ENCODE measurements at places on chromosomes 5 and 9. TPM values are rescaled to one million over a fixed set of nuclear protein-coding genes. Genes with fewer than 3 reads are reported as not detected.

The RASGRF2 gene
- total RNA-seq, result 10.6 TPM

The PLAC8L1 gene
- total RNA-seq, result not detected

The BSPRY gene
- 22.4 TPM for total RNA-seq

The FAM200C gene
- 4.3 TPM for total RNA-seq

- DNase-seq, result no peak
Measured at GRCh38 chr9:115411516-115411915, 293.6 kb upstream of the TNC start.

DNA sequence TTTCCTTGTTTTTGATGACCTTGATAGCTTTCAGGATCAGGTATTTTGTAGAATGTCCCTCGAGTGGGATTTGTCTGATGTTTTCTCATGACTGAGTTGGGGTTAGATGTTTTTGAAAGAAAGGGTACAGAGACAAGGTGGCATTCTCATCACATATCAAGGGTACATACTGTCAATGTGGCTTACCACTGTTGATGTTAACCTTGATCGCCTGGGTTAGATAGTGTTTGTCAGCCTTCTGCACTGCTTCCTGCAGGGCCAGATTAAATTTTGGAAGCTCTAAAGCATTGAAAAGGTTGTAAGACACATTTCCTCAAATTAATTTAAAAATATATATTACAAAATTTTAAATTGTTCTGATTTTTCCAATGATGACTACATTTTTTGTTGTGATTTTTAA, 287.4 kb upstream of the ACTBL2 start:
- no peak for DNase-seq

DNA sequence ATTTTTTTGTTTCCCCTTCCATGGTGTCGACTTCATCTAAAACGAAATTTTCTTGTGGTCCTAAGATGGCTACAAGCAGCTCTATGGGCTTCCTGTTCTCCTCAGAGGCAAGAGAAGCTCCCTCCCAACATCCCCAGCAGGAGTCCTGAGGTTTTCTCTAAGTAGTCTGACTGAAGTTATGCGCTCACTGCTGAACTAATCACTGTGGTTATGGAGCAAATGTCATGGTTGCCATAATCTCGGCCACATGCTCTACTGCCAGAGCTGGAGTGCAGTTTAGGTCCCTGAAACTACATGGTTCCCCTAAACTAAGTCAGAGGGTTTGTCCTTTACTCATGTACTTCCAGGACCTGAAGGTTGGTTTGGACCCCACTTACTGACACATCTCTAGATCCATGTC, 68.0 kb upstream of the MAMDC2 start:
- no peak for DNase-seq

- no peak for DNase-seq
Measured at GRCh38 chr5:12204761-12205160, 300.5 kb upstream of the CTNND2 start.

DNA sequence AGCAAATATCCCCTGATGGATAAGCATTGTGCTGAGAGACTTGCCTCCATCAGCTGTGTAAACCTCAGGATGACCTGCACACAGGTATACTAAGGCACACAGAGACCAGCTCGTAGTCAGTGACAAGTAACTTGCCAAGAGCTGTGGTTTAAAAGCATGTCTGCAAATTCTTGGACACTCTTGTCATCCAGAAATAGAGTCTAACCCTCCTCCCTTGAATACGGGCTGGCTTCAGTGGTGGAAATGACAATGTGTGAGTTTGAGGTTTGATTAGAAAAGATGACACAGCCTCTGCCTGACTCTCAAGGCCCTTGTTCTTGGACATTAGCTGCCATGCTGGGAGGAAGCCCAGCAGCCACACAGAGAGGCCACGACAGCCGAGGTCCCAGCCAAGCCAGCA, 114.4 kb downstream of the GADD45G start:
- DNase-seq, result no peak

- no peak for DNase-seq
Measured at GRCh38 chr9:133023117-133023890, 7.5 kb upstream of the GTF3C5 start.

- no peak for DNase-seq
Measured at GRCh38 chr5:93191035-93191817, 389.8 kb downstream of the NR2F1-AS1 start.
